ENCODE measurements at places on chromosomes 12 and 14.

DNA sequence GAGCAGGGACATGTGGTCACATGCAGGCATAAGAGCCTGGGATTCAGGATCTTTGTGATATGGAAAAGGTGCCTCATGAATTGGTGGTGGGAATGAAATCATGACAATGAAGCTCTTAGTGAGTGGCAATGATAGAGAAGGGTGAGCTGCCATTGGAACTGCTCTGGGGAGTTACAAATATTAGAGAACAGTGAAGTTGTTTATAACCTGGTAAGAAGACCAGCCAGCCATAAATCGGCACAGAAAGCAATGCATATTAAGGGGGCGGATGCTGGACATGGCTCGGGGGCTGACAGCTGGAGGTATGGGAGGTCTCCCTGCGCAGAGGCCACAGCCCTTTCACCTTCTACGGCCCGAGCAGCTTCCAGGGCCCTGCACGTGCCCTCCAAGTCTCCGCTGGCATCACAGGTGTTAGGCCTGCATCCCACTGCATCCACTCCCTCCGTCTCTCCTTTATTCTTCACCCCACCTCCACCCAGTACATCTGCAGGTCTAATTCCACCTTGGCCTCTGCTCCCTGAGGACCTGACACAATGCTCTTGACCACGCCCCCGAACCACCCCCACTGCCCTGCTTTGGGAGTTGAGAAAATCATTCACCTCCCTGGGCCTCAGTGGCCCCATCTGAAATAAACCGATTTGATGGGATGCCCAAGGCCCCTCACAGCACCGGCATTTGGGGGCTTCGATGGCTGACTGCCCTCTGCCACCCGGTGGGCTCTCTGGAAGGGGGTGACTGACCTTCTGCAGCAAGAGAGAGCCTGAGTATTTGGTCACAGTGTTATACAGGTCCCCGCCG, 4.1 kb downstream of the CACNA2D4 start:
- no peak for DNase-seq

GRCh38 chr12:43762596-43762995, 3.8 kb downstream of the IRAK4 start:
- no peak for DNase-seq

DNA sequence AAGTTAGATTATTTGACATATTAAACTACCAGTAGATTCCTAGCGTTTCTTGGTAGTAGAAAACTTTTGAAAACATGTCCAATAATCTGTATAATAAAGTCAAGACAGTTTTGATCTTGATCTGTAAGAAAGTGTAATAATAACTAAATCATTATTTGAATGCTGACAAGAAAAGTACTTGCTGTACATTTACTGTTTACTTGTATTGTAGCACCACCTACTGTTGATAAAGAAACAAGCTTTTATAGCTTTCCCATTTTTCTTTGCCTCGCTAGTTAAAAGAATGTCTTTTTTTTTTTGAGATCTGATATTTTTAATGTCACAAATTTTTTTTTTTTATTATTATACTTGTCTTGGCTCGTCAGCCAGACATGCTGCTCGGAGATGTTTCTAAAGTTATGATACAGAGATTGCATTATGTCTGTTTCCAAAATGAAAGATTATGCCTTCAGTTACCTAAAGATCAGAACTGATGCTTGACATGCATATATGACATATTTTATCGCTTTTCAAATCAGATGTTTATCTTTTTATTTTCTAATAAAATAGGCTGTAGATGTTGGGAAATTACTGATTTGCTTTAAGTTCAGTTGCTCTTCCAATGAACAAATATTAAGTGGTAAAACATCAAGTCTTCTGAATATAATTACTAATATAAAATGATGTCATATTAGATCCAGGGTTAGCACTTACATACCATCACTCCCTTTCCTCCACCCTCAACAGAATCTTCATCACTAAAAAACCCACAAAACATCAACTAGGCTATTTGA, 140.5 kb downstream of the AKAP6 start:
- no peak for DNase-seq

- DNase-seq = no peak
Measured at GRCh38 chr12:39375206-39375808, 67.6 kb downstream of the KIF21A start.

DNA sequence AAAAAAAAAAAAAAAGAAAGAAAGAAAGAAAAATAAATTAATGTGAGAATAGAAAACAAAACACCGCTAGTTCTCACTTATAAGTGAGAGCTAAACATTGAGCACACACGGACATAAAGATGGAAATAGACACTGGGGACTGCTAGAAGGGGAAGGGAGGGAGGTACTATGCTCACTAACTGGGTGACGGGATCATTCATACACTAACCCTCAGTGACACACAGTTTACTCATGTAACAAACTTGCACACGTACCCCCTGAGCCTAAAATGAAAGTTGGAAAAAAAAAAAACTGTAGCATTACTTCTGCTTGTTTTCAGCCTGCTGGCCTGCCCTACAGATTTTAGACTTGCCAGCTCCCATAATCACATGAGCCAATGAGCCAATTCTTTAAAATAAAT, 10.5 kb upstream of the PRMT5 start:
- DNase-seq = no peak

- DNase-seq = no peak
Measured at GRCh38 chr12:62622177-62622576, 155.6 kb downstream of the MON2 start.

DNA sequence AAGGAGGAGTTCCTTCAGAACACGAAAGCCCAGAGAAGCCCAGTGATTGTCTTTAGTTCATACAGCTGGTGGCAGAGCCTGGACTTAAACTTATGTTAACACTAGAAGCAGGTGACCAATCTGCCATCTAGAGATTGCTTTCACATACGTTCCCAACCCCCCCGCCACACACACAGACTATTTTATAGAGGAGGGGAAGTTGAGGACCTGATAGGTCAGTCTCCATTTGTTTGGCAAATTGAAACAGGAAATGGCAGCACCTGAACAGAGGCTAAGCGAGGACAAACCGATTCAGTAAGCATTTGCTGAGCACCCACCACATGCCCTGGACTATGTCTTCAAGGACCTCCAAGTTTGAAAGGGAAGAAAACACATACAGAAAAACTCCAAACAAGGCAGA, 4.8 kb upstream of the PLEKHD1 start:
- no peak for DNase-seq

DNA sequence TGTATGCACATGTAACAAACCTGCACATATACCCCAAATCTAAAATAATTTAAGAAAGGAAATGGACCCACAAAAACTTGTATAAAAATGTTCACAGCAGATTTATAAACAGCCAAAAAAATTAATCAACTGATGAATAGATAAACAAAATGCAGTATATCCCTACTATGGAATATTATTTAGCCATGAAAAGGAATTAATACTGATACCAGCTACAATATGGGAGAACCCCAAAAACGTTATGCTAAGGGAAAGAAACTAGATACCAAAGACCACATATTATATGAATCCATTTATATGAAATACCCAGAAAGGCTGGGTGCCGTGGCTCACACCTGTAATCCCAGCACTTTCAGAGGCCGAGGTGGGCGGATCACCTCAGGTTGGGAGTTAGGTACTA, 20.9 kb downstream of the DUSP16 start:
- DNase-seq = no peak

- no peak for DNase-seq
Measured at GRCh38 chr12:94811611-94812010, 161.3 kb upstream of the TMCC3 start.
